ENCODE measurements at places on chromosomes 12 and 14. TPM values are rescaled to one million over a fixed set of nuclear protein-coding genes. Genes with fewer than 3 reads are reported as not detected.

DNA sequence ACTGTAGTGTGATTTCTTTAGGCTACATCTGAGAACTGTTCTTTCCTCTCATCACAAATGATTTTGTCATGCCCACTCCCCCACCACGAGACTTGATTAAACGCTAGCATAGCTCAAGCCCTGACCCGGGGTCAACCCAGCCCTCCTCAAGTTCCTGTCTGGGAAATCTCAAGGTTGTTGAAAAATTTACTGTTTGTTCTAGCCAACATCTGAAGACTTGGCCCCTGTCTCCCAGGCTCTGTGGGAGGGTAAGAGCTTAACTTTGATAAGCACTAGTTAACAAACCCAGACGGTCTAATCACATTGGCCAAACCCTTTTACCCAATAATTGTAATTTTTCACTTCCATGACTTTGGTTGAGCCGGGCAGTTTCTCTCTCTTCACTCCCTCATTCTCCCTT lies 86.2 kb upstream of the AMIGO2 start:
- no peak for DNase-seq

GRCh38 chr14:28406196-28406595 lies 360.4 kb upstream of the FOXG1 start:
- DNase-seq, result peak; percentile 69

- no peak for DNase-seq
Observed at GRCh38 chr12:131597333-131597732, 113.6 kb upstream of the SFSWAP start.

DNA sequence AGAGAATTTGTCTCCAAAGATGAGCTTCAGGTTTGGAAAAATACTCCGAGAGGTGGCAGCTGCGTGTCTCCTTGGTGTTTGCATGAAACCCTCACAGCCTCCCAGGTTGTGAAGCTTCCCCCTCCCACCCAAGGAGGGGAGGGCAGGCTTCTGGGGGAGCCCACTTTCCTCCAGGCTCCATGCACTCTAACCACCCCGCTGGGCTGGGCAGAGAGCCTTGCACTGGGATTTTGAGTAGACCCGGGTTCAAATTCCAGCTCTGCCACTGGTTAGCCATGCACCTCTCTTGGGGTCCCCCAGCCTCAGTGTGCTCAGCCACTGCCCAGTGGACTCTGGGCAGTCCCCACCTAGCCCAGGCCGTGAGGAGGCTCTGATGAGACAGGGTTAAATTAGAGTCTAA lies 4.3 kb upstream of the DLK1 start:
- no peak for DNase-seq

DNA sequence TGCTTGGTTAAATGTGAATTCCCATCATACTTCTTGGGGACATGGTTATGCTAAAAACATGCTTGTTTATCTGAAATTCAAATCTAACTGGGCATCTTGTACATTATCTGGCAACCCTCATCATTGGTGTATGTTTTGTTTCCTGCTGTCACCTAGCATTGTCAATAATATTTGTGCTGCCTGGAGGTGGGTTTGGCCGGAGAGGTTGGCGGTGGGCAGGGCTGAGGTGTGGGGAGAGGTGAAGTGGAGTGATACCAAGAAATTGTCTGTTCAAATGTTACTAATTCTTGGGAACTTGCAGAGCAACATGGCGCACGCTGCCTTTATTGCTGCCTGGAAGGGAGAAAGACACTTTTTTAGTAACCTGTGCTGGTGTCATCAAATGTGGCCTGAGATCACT lies 280.5 kb downstream of the VRK1 start:
- DNase-seq, result no peak

DNA sequence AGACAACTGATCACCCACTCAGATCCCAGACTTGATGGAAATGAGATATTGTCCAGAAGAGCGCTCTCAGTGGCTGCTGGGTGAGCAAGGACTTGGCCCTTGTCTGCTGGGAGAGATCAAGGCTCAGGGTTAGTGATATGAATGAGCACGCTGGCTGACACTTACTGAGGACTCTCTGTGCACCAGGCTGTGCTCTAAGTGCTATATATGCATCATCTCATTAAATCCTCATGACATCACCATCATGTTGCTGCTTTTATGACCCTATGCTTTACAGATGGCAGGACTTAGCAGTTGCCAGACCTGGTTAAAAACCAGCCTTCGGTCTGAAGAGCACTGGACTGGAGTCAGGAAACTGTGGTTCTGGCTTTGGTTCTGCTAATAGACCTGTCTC lies 260.9 kb downstream of the VRK1 start:
- no peak for DNase-seq

- DNase-seq, result no peak
Observed at GRCh38 chr12:56234746-56235436, 5.0 kb downstream of the SLC39A5 start.

DNA sequence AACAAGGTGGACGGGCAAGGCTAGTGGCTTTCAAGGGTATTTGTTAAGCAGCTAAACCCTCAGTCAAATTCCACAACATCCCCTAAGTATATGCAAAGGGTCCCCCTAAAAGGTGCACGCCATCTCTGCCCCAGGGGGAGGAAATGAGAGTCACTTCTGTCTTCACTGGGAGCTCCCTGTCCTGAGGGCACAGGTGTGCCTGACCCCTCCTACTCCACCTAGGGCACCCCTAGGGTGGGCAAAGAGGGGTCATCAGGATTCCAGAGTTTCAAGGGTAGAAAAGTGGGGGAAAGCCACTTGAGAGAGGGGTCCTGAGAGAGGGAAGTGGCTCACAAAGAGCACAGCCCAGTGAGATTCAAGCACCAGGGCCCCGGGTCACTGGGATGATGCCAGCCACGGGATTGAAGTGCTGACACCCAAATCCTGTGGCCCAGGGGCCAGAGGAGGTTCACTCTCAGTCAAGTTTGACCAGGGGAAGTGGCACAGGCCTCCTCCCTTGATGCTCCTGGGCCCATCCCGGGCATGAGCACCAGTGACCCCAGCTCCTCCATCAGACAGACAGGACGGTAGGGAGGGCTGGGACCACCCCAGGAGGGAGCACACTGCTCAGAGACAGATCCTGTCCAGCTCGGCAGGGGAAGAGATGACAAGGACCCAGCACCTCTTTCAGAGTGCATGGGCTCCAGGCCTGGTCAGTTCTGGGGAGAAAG lies 82.3 kb upstream of the BCL11B start:
- no peak for DNase-seq

DNA sequence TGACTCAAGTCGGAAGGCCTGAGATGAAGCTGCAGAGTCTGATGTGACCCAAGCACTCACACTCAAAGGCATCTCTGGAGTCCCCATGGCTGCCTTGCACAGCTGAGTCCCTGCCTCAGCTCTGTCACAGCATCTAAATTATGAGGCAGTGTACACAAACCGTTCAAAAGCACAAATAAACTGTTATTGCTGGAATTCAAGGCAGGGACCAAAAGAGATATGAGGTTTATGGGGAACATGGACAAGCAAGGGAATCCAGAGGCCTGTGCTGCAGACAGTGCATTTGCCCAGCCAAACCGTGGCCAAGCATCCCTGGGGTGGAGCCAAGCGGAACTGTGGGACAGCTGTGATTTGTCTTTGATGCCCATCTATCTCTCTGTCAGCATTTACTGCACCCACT lies 91.3 kb downstream of the RPS29 start:
- DNase-seq, result no peak

DNA sequence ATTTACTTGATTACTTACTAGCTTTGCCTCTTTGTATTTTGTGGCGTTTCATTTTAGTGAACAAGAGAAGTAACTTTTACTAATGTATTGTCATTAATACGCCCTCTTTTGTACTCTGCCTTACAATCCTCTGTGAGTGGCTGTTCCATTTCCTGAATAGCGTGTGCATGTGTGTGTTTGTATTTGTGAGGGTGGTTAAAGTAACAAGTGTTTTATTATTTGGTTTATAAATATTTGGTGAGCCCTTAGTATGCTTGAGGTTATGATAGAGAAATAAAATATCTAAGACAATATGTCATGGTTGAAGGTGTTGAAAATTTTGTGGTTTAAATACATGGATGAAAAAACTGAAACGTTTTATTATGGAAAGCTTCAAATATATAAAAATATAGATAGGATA lies 71.7 kb upstream of the REP15 start:
- no peak for DNase-seq

- no peak for DNase-seq
Observed at GRCh38 chr14:74841230-74842207, 34.4 kb downstream of the PROX2 start.

- DNase-seq, result no peak
Observed at GRCh38 chr14:65151609-65151956, 49.3 kb upstream of the MAX start.

- DNase-seq, result no peak
Observed at GRCh38 chr12:112112409-112113133, 4.0 kb upstream of the NAA25 start.

- DNase-seq, result no peak
Observed at GRCh38 chr12:54941659-54942058, 42.9 kb downstream of the TESPA1 start.

CMKLR1 gene
- total RNA-seq, result under 0.01 TPM

PLBD2 gene
- 28.2 TPM for total RNA-seq

HOXC5 gene
- not detected for total RNA-seq

BCAT1 gene
- 93.7 TPM for total RNA-seq

ULK1 gene
- total RNA-seq, result 14.9 TPM

ATP5MC2 gene
- 169 TPM for total RNA-seq
